Vagina (tissue), 2 donors: ENCODE measurements at places on chromosomes 16 and 17.

GRCh38 chr17:14270508-14270907 is 30.4 kb upstream of the HS3ST3B1 start:
- no peak for DNase-seq

- no peak for DNase-seq
These were observed 282.5 kb downstream of the SNX29 start for GRCh38 chr16:12258861-12259645.

DNA sequence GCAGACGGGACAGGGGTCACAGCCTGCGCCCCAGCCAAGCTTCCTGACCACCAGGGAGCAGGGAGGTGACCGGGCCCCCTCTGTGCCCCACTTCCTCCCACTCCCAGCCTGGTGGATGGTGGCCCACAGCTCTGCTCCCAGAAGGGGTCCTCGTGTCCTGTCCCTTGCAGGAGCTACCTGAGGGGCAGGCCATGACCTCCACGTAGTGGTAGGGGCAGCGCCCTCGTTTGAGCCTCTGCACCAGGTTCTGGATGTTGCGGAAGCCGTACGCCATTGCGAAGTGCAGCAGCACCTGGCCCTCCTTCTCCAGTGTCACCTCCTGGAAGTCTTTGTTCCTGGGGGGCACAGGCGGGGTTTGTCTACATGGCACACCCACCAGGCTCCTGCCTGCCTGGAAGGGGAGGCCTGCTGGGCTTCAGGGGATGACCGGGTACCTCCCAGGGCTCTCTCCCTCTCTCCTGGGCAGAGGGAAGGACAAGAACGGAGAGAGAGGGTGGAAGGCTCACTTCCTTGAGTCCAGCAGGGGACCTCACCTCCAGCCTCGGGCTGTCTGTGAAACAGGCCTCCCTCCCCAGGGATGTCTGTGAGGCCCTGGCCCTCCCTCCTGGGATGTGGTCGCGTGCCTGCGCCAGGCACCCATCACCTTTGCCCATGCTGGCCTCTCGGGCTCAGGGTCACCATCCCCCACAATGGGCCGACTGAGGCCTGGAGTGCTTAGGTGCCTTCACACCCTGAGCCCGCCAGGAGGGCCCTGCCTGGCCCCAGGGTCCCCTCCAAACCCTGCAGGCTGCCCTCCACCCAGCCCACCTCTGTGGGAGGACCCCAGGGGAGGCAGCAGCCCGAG is 4.0 kb downstream of the HAGHL start:
- no peak for DNase-seq

GRCh38 chr17:80970762-80971703 is 20.6 kb upstream of the CHMP6 start:
- no peak for DNase-seq

DNA sequence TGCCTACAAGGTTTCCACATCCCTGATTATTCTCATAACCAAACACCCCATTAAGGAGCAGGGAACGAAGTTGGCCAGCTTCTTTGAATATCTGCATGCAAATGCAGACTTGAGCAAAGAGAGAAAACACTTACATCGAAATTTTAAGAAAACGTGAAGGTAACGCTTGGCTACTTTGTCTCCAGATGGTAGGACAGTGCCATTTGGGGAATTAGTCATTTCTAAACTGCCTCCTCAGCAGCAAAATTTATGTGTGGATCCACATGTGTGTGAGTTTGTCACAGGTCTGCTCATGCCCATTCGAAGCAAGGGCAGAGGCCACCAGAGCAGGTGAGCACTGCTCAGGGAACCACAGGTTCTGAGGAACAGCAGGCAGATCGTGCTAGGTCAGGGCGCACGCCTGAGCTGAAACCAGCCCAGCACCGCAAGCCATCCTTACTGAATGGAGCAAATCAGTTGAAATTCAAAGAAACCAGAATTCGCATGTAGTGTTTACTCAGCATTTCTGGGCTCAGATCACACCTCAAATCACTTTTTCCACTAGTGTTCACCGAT is 80.1 kb downstream of the SOCS1 start:
- no peak for DNase-seq

GRCh38 chr16:988471-989353 is 7.1 kb downstream of the SOX8 start:
- DNase-seq, result no peak

GRCh38 chr17:82679586-82680465 is 18.7 kb downstream of the RAB40B start:
- no peak for DNase-seq

- no peak for DNase-seq
These were observed 4.7 kb upstream of the KRTAP3-1 start for GRCh38 chr17:41013606-41014005.

DNA sequence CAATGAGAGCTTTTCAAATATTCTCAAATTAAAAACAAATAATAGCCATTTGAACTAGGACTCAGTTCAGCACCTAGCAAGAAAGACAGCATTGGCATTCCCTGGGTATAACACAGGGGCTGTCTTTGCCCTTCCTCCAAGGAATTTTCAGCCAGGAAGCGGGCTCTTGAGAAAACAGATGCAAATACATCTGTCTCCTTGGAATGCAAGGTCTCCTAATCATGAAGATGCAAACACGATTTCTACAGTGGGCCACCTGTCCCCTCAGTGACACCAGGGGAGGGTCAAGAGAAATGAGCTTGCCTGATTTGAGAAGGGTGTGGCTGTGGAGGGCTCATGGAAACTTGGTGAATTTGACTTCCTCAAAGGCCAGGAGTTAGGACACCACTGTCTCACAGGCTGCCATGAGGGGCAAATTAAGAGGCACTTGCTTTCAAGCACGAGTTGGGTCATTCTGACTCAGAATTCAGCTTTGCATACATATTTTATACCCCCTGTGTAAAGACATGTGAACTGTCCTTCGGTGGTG is 24.5 kb upstream of the SUPT4H1 start:
- DNase-seq, result no peak

DNA sequence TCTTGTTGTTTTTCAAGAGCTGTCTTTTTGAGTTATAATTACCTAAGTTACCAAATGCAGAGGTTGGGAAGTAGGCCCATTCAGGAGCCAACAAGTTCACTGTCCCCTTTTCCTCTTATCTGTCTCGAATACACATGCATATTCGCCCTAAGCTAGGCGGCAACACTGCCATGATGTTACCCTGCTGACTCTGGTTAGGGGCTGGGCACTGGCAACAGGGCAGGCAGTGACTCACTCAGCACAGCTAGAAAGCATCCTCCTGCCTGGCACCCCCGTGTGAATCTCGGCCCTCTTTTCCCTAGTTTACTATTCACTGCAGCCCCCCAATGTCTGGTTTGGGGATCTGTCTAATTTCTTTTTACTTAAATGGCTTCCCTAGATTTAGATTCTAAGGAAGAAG is 13.8 kb downstream of the DBF4B start:
- no peak for DNase-seq

DNA sequence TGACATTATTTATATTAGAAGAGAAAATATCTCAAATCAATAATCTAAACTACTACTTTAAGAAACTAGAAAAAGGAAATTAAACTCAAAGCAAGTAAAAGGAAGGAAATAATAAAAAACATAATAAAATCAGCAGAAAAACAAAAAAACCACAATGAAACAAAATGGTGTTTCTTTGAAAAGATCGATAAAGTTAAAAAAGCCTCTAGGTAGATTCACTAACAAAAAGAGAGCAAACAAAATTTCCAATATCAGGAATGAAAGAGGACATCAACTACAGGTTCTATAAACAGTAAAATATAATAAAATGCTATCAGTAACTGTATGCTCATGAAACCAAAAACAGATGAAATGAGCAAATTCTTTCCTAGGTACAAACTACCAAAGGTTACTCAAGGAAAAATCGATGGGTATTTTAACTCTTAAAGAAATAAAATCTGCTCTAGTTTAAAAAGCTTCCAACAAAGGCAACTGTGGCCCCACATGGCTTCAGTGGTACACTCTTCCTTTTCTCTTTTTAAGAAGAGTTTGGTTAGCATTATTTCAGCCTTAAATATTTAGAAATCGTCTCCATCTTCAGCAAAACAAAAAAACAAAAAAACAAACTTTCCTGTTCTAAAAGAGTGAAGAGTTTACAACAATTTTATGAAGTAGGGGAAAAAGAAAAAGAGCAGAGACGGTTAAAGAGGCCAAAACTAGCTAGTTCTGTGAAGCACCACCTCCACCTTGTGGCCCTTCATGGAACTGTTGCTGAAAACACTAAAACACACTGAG is 102.2 kb downstream of the TRIM37 start:
- no peak for DNase-seq

DNA sequence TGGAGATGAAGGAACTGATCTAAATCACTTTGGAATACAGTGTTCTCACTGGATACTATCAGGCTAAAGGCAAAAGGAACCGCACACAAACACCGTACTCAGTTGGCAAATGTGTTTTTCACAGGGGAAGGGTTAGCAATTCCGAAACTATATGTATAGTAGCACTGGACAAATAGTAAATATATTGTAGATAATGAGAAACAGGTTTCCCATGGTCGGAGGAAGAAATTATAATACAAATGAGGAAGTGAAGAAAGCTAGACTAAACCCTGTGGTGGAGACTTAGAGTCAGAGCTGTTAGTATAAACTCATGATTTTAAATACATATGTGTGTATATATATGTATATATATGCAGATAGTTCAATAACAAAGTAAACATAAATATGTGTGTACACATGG is 414.1 kb upstream of the SALL1 start:
- DNase-seq, result no peak

DNA sequence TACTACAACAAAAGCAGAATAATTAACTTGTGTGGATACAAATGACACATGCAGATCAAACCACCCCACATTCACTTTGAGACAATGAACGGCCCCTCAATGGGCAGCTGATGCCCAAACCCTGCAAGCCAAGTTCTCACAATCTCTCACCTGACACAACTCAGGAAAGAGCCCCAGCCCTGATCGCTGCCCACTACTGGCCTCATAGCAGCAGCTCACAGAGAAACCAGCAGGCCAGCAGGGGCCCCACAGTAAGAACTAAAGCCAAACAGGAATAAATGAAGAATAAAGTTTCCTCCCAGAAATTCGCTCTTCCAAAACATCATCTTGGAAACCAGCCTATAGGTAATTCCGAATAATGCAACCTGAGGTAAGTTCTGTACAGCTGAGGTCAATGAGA is 7.7 kb downstream of the AKTIP start:
- DNase-seq, result no peak

- no peak for DNase-seq
These were observed 77.3 kb upstream of the NLRP1 start for GRCh38 chr17:5661491-5662125.

DNA sequence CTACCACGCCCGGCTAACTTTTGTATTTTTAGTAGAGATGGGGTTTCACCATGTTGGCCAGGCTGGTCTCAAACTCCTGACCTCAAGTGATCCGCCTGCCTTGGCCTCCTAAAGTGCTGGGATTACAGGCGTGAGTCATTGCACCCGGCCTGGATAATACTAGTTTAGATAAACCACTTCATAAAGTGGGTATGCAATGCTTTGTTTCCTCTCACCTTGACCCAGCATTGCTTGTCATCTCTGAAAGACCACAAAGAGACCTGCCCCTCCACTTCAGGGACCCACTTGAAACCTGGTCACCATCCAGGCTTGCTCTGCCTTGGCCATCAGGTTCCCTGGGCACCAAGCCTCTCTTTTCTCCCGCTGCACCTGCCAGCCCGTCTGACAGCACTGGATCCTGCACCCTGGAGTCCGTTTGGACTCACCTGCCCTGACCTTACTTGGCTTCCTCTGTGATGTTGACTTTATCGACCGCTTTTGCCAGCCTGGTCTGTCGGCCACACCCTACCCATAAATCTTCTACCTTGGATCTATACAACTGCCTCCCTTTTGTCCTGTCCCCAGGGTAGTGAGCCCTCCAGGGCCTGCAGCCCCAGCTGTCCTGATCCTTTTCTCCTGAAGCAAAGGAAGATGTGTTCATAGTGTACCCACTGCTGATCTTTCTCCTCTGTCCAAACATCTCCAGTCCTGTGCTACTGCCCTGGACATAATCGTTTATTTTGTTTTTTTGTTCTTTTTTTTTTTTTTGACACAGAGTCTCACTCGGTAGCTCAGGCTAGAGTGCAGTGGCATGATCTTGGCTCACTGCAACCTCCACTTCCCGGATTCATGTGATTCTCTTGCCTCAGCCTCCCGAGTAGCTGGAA is 12.7 kb upstream of the ZG16 start:
- DNase-seq, result no peak

DNA sequence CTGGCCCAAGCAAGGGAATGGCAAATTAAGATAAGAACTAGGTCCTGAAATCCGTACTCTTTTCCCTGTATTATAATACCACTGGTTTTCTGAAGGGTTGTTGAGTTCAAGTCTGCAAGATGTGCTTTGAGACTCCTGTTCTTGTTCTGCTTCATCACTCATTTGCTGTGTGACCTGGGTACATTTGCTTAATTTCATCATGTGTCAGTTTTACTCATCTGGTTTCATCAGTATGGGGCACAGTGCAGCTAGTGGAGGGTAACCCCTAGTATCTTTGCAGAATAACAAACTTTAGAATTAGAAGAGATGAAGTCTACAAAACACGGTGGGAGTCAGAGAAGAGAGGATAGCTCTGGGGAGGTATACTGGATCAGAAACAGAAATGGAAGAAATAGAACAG is 21.9 kb upstream of the EFCAB13 start:
- DNase-seq, result no peak

- DNase-seq, result no peak
These were observed 46.2 kb upstream of the NOL11 start for GRCh38 chr17:67671493-67671892.

GRCh38 chr17:76382351-76382802 is 2.0 kb upstream of the SPHK1 start:
- no peak for DNase-seq

DNA sequence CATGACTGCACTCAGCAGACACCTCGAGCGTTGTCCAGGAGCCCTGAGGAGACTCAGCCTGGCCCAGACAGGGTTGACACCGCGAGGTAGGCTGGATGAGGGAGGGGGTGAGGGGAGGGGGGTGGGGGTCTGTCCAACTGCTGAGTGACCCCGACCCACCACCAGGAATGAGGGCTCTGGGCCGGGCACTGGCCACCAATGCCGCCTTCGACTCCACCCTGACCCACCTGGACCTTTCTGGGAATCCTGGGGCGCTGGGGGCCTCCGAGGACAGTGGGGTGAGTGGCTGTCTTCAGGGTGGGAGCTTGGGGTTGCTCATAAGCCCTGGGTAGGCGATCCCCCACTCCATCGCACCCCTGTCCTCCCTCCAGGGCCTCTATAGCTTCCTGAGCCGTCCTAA is 2.7 kb downstream of the CARMIL2 start:
- no peak for DNase-seq

- no peak for DNase-seq
These were observed 156.9 kb upstream of the C17orf78 start for GRCh38 chr17:37218849-37219248.

GRCh38 chr16:55725055-55725777 is 69.4 kb downstream of the SLC6A2 start:
- DNase-seq, result no peak

DNA sequence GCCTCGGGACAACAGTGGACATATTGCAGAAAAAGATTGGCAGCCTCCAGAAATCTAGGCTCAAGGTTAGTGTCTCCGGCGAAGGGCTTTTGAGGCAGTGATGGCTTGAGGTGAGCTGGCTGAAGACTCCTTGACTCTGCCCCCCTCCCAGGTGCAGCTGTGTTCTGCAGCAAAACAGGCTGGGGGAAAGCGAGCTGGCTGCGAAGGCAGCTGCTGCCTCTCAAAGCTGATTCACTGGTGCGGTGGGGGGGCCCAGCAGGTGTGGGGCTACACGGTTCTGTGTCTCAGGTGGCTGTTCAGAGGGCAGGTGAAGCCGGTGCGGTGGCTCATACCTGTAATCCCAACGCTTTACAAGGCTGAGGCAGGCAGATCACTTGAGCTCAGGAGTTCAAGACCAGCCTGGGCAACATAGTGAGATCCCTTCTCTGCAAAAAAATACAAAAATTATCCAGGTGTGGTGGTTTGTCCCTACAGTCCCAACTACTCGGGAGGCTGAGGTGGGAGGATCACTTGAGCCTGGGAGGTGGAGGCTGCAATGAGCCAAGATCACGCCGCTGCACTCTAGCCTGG is 22.9 kb downstream of the C16orf96 start:
- no peak for DNase-seq
